Naive B cell (primary cell): ENCODE measurements at places on chromosomes 7 and 10.
A peak's percentile ranks its signal among the peaks of the same experiment; 100 is the strongest.

DNA sequence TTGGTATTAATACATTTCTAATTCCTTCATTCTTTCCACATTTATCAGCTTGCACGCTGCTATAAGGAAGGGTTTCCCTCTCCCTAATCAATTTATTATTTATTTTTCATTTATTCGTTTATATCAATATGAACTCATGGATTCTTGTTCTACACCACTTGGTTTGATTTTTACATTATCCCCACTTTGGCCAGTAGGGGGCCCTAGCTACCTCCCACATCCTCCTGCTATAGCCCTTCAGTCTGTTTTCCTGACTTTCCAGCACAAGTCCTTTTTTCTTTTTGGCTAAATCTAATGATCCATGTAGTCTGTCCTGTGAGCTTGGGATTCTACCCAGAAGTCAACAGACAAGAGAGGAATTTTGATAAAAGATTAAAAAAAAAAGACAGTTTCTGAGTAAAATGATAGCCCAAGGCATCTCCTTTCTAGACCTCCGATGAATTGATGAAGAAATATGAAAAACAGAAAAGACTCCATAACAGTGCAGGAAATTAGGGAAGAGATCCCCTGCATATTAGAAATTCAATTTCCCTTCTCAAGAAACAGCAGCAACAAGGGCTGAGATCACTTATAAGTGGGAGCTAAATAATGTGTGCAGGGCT is 47.7 kb downstream of the LYZL2 start:
- no peak for DNase-seq

GRCh38 chr10:96370584-96371157 is 11.9 kb upstream of the OPALIN start:
- peak; percentile 46 for DNase-seq

GRCh38 chr10:3693022-3693697 is 91.8 kb downstream of the KLF6 start:
- DNase-seq, result no peak

DNA sequence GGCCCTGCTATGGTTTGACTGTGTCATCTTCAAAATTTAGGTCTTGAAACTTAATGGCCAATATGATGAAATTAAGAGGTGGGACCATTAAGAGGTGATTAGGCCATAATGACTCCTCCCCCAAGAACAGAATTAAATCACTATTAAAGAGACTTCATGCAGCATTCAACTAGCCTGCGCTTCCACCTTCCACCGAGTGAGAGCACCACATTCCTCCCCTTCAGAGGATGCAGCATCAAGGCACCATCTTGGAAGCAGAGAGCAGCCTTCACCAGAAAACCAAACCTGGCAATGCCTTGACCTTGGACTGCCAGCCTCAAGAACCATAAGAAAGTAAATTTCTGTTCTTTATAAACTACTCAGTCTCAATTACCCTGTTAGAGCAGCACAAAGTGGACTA is 371.1 kb upstream of the NFE2L3 start:
- no peak for DNase-seq

- DNase-seq, result no peak
Measured at GRCh38 chr10:93899109-93899508, 5.3 kb downstream of the SLC35G1 start.

- DNase-seq, result no peak
Measured at GRCh38 chr10:112126901-112127300, 56.7 kb downstream of the GPAM start.

DNA sequence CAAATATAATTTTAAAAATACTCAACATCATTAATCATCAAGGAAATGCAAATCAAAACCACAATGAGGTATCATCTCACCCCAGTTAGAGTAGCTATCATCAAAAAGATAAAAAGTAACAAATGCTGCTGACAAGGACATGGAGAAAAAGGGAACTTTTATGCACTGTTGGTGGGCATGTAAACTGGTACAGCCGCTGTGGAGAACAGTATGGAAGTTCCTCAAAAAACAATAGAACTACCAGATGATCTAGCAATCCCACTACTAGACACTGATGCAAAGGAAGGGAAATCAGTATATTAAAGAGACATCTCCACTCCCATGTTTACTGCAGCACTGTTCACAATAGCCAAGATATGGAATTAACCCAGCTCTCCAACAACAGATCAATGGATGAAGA is 384.5 kb downstream of the PLXDC2 start:
- no peak for DNase-seq

GRCh38 chr7:98988641-98989040 is 110.3 kb downstream of the TRRAP start:
- DNase-seq, result no peak

DNA sequence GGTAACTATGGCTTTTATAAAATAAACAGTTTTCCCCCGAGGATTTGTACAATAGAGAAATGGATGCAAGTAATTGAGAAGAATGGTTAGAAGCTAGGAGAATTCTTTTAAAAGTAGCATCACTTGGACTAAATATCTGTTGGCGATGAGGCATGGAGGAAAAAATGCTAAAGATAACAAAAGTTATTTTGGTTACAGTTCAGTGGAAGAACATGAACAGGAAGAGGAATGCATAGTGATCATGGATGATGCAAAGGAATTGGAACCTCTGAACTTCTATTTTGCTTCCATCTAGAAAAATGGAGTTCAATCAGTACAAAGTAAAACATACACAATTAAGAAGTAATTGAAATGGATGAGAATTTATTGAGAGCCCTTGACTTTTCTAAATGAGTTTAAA is 32.9 kb downstream of the ENTPD1 start:
- DNase-seq, result no peak

DNA sequence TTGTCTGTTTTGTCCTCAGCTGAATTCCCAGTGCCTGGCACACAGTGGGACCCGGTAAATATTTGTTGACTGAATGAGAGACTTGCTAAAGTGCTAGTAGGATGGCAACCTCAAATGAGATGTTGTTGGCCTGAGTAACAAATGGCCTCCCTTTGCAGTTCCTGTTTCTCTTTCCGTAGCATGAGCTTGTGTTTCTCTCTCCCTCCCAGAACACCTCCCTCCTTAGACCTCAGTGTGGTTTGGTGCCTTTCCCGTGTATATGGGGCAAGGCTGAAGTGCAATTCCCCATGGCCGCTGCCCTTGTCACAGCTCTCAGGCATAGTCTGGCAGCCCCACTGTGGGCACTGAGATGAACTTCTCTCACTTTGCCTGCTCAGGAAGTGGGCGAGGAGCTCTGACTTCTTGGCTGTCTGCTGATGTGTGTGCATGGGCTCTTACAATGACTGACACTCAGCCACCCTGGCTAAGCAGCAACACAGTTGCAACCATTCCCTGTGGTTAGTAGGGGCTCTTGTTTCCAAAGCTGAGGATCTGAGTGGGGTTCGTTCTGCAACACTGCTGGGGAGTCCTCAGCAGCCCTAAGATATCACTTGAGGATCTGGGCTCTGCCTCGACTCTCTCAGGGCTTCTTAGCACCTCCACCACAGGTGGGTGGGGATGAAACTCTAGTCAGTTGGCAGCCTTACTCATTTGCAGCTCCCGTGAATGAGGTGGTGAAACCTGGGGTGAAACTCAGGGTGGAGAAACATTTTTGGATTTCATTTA is 136.1 kb downstream of the ICA1 start:
- peak; percentile 39 for DNase-seq

DNA sequence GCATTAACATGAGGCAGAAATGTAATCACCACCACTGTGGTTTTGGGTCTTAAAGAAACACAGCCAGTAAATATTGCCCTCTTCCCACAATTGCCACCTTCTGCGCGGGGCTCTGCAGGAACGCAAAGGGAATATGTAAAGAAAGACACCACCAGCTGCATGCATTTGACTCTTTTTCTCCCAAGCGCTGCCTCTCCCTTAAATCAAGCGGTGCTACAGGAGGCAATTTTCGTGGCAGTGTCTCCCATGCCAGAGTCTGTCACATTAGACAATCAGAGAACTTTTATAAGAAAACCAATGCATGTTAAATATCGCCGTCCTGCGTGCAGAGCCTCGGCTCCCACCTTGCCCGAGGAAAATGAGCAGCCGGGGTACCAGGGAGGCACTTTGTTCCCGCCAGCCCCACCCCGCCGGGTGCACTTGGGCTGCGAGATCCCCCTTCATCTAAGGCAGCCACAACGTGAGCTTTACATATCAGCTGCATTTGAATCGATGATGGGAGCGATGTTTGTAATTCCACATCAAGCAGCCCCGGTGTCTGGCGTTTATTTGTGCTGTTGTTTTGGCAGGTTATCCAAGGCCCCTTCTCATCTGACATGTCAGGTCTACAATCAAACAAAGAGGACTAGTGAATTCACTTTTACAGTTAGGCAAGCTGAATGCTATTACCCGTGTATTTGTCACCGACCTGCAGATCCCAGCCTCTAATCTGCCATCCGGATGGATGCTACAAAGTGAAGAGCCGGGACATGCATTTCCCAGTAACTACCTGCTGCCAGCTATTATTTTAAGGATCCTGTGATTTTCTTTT is 72.3 kb upstream of the MGMT start:
- DNase-seq, result no peak

- no peak for DNase-seq
Measured at GRCh38 chr7:34488766-34489165, 169.3 kb upstream of the NPSR1 start.

- no peak for DNase-seq
Measured at GRCh38 chr10:124346831-124347230, 71.9 kb downstream of the OAT start.

DNA sequence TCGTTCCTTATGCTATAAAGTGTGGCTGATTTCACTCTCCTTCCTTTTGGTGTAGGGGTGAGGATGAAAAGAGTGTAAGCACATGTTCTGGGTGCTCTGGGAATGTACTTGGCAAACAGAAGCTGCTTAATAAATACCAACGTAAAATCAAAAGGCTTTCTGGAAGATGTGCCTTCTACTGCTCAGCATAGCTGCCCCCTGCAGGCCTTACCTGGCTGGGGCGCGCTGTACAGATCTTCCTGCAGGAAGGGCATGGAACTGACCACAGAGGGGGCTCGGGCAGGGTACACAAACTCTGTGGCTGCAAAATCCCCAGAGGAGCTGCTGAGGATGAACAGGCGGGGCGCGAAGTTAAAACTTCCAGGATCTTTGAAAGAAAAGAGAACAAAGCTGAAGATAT is 169.4 kb downstream of the SVIL start:
- DNase-seq, result no peak

- DNase-seq, result no peak
Measured at GRCh38 chr10:85599081-85599480, 767.5 kb downstream of the GRID1 start.

DNA sequence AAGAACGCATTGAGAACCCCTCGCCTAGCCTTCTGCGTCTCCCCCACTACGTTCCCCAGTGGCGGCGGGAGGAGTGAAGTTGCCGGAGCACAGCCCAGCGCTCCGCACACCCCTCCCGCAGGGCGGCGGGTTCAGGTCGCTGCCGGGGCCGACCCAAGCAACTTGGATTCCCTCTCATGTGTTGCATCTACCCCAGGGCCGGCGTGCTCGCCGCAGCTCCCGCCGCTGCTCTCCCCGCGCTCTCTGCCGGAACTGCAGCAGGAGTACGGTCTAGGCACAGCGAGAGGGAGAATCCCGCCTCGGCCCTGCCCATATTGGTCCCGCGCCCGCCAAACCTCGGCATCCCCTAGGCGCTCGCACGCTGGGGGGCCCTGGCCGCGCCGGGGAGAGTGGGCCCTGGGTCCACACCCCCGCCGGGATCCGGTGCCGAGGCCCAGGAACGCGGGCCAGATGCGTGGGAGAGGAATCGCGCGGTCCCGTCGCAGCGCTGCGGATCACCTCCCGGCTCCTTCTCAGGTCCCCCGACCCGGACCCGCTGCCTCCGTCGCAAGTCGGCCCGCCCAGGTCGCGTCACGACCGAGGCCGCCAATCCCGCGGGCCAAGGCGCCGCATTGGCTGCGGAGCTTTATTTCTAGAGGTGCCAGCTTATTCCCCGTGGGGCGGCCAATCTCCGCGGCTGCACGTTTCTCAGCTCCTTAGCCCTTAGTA is 648 bp upstream of the TMEM243 start:
- DNase-seq, result peak; percentile 88

GRCh38 chr7:101563198-101563901 is 65.7 kb downstream of the MYL10 start:
- no peak for DNase-seq

- DNase-seq, result peak; percentile 63
Measured at GRCh38 chr7:121138262-121138933, 149.9 kb downstream of the CPED1 start.

GRCh38 chr10:88270061-88270808 is 312.9 kb downstream of the RNLS start:
- no peak for DNase-seq

- no peak for DNase-seq
Measured at GRCh38 chr7:67595431-67596180, 599.0 kb downstream of the TYW1 start.

- DNase-seq, result no peak
Measured at GRCh38 chr7:132152131-132152889, 424.0 kb downstream of the PLXNA4 start.

DNA sequence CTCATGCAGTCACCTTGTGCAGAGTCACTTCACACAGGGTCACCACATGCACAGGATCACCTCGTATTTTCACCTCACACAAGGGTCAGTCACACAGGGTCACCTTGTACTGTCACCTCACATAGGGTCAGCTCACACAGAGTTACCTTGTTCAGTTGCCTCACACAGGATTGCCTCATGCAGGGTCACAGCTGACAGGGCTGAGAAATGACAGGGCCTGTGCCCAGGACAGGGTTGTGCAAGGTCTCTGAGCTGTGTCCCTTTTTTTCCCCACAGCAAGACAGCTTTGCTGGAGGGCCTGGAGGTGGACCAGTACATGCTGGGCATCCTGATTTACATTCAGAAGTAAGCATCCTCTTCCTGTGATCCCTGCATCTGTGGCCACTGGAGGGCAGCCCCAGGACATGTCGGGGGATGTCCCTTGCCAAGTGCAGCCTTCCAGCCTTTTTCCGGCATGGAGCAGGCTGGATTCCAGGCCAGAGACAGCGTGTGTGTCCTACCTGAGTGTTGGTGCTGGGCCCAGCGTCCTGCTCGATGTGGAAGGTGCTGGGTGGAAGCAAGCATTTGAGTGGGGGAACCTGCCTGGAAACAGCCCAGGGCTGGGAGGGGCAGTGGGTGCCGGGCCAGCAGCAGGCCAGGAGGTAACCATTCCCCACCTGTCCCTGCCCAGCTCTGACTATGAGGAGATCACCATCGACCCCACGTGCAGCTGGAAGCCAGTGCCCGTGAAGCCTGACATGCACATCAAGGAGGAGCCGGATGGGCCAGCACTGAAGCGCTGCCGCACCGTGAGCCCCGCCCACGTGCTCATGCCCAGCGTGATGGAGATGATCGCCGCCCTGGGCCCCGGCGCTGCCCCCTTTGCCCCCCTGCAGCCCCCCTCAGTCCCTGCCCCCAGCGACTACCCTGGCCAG is 16.3 kb downstream of the ZMIZ2 start:
- no peak for DNase-seq

DNA sequence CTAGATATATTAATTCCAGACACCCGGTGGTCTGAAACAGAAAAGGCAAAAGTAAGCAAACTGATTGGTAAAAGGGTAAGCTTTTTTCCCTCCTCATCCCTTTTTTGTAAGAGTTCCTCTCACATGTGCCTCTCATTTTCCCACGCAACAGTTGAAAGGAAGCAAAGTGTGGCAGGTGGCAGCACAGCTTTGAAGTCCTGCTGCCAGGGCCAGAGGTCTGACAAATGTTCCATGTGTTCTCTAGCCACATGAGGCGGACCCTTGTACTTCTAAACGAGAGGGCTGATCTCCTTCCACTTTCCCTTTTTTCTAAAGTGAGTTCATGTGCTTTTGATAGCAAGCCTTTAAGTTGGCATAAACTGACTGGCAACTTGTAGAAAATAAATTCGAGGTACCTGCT is 217.5 kb downstream of the POLR1F start:
- DNase-seq, result no peak
